ENCODE measurements at places on chromosomes 1 and 21.

DNA sequence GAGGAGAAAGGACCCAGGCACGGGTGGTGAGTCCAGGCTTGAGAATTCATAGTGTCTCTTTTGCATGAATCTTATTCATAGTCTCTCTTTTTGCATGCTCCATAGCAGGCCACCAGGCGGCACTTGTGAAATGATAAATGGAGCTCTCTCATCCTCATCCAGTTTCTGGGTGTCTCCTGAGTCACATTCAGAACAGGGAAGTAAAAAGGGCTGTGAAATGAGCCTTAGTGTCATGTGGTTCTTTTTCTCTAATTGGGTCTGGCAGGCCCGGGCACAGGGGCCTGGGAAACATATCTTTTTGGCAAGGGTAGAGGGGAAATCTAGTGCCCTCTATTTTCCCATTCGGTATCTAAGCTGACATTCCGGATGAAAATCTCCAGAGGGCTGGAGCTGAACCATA, 19.1 kb upstream of the NCF2 start:
- peak; percentile 83 for DNase-seq

- no peak for DNase-seq
Observed at GRCh38 chr1:244653439-244654107, 647 bp downstream of the DESI2 start.

GRCh38 chr1:168419736-168420135, 124.1 kb downstream of the XCL2 start:
- DNase-seq, result no peak

DNA sequence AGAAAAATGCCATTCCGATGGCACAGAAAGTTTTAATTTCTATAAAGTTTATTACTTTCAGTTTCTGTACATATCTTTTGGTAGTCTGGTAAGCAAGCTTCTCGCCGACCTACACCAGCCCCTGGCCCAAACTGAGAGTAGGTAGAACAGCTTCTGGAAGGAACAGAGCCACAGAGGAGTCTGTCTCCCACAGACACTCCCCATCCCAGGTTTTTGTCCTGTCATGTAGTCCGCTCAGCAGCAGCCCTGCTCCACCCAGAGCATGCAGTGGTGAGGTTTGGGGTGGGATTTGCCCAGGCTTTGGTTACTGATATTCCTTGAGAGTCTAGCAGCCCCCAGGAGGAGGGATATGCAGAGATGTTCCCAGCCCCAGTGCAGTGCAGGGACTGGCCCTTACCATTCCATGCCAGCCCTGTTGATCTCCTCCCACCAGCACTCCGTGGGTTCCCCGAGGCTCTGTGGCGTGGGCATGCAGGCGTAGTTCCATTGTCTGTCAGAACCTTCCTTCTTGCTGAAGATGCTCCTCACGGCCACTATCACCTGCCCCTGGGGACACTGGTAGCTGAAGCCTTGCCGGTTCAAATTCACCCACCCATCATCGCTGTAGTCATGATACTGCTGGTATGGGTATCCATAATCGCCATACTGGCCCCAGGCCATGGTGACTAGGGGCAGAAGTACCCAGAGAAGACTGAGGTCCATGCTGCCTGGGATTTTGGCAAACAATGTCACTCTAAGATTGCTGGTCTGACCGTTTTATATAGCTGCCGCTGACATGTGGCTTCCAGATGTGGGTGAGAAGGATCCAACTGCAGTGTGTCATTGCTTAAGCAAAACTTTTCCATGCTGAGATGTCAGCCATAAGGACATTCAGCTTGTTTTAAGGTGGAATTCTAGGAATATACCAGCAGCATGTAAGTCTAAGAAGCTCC, at the start of gene DPT:
Gene DPT (minus strand): TSS at position 734 of the 932 bp plus-strand sequence. CDS start 32 bp downstream, at position 702.
- no peak for DNase-seq

- DNase-seq, result no peak
Observed at GRCh38 chr1:216303690-216304089, 119.6 kb downstream of the USH2A start.

DNA sequence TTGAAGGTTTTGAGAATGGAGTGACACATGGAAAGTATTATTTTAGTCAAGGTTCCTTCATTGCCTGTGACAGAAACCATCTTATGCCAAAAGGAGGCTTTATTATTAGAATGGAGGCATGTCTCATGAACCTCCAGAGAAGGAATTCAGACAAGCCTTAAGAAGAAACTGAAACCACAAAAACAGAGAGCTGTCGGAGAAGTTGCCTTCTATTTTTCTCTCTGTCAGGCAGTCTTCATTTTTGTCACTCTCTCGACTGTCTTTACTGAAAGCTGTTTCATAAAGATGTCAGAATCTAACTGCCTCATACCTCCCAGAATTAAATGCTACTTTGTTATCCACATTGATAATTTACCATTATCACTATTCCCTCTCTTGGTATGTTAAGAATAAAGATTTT, 434.7 kb upstream of the ADGRL4 start:
- DNase-seq, result peak; percentile 13

DNA sequence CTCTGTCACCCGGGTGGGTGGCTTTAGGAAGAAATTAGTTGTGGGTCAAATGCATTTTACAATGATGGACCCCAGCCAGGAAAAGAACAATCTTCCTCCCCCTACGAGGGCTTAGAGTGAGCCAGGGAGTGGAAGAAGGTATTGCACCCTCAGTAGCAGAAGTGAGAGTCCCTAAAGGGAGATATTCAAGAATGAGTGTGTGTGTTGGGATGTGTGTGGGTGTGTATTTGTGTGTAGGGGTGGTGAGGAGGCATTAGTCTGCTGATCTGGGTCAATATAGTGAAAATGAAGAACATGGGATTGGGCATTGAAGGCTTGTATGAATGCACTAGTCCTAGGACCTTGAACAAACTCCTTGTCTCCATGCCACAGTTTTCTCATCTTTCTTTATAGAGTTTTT, 85.2 kb upstream of the RUNX1 start:
- DNase-seq, result no peak
